ENCODE measurements at places on chromosomes 12 and 14.

DNA sequence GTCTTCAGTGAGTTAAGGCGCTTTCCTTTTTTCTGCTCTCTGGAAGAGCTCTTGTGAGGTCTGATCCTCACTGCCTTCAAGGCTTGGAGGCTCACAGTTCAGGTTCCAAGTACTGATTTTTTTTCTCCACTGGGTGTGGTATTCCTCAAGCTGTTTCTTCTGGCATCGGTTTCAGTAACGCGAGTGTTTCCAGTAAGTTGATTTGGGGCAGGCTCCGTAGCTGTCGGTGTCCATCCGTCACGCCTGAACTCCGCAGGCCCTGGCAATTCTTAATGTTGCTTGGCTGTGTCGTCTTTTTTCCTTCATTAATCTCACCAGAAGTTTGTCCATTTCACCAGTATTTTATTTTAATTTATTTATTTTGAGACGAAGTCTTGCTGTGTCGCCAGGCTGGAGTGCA lies 30.6 kb downstream of the LRCOL1 start:
- no peak for DNase-seq

- no peak for DNase-seq
Observed at GRCh38 chr12:11856971-11857370, 207.5 kb downstream of the ETV6 start.

- DNase-seq, result no peak
Observed at GRCh38 chr12:3177778-3178425, 100.7 kb downstream of the TSPAN9 start.

GRCh38 chr14:104967386-104968152 lies 10.6 kb downstream of the AHNAK2 start:
- no peak for DNase-seq

GRCh38 chr14:76430017-76430416 lies 54.1 kb downstream of the ESRRB start:
- no peak for DNase-seq

GRCh38 chr14:51733147-51733546 lies 81.4 kb downstream of the FRMD6 start:
- no peak for DNase-seq

- no peak for DNase-seq
Observed at GRCh38 chr12:69168828-69169227, 70.5 kb upstream of the CPSF6 start.

DNA sequence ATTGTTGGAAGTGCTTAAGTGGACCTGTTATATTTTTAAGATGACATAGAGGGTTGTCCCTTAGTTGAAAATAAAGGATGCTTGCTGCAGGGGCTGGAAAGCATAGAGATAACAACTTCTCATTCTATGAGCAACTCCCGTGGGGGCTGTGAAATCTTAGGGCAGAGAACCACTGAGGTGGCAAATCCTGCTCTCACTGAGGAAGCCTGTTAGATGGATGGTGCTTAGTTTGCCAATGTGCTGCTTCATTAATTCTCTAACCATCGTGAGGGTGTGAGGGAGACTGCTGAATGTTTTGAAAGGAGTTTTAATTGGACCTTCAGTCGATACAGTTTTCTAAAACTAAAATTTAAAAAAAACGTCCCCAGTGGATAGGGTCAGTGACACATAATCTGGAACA lies 46.5 kb downstream of the PTPRO start:
- DNase-seq, result no peak

- no peak for DNase-seq
Observed at GRCh38 chr12:70449753-70450341, 83.8 kb downstream of the KCNMB4 start.

- no peak for DNase-seq
Observed at GRCh38 chr12:4112734-4113325, 160.7 kb upstream of the CCND2 start.

- DNase-seq, result no peak
Observed at GRCh38 chr12:83656004-83656403, 969.3 kb downstream of the TMTC2 start.

- no peak for DNase-seq
Observed at GRCh38 chr14:60266021-60266937, 17.3 kb downstream of the PPM1A start.

GRCh38 chr12:64525461-64526160 lies 73.7 kb downstream of the TBK1 start:
- DNase-seq, result no peak

GRCh38 chr12:19423166-19423930 lies 15.9 kb upstream of the AEBP2 start:
- no peak for DNase-seq

- DNase-seq, result no peak
Observed at GRCh38 chr12:21300632-21301031, 34.1 kb downstream of the SLCO1A2 start.

DNA sequence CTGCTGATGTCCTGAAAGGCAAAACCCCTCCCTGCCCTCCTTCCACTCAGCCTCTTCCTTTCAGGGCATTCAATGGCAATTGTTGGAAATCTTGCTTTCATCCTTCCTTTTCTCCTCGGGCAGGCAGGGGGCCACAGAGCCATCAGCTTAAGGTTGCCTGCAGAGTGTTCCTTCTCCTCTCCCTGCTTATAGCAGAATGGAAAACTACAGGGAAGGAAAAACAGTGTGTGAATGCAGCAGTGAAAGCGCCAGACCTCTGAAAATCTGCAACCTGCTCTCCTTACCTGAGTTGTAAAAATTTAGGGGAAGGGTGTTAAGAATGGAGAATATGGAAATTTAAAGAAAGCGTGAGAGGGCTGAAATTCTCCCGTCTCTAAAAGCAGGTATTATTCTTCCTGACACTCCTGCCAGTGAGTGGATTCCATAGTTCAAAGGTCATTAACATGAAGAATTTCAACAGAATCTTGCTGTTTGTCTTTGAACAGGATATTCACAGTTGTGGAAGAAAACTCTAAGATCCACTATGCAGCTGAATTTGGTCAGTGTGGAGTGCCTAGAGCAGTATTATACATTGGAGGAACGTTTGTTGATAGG lies 348.8 kb downstream of the KCNH5 start:
- DNase-seq, result no peak

DNA sequence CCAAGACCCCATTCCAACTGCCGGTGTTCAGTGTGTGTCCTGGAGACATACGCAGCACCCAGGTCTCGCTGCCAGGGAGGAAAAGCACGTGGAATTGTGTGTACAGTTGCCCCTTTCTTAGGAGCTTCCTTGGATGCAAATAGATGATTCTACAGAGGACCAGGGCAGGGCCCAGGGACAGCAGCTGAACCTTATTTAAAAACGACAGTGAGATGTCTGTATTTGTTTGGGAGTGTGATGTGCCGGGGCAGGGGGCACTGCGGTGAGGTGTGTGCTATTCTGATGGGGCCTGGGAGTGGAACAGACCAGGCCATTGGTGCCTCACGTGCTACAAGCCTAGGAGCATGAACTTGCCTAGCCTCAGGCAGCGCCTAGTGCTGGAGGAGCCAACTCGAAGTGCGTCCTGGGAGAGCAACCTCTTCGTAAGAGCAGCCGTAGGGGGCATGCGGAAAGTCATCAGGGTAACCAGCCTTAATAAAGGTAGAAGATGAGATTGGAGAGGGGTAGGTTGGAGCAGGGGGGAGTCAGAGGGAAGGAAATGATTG lies 98.3 kb upstream of the ESRRB start:
- no peak for DNase-seq

- no peak for DNase-seq
Observed at GRCh38 chr14:93045965-93046704, 69.6 kb downstream of the ITPK1 start.

- DNase-seq, result no peak
Observed at GRCh38 chr12:56941299-56942017, 7.2 kb upstream of the SDR9C7 start.

DNA sequence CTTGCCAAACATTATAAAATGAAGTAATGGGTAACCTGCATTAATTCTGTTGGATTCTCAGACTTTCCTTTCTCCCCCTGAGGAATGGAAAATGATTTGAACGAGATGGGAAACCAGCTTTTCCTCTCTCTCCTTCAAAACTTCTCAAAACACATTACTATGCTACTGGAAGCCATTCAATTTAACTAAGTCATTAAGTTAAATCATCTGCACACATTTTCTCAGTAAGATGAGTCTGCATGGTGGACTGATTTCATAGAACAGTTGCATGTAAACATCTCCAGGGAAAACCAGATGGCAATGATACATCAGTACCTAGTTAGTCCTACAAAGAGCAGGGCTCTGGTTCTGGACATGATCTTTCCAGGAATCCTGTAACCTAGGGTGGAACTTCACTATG lies 59.9 kb downstream of the BMP4 start:
- DNase-seq, result no peak

DNA sequence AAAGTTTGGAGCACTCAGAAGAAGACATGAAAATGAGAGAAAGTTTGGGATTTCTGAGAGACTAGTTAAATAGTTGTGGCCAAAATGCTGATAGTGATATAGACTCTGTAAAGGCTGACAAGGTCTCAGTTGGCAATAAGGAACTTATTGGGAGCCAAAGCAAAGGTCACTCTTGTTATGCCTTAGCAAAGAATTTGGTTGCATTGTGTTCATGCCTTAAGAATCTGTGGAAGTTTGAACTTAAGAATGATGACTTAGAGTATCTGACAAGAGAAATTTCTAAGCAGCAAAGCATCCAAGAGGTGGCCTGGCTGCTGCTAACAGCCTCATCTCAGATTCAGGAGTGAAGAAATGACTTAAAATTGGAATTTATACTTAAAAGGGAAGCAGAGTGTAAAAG lies 113.8 kb downstream of the PIK3C2G start:
- no peak for DNase-seq

DNA sequence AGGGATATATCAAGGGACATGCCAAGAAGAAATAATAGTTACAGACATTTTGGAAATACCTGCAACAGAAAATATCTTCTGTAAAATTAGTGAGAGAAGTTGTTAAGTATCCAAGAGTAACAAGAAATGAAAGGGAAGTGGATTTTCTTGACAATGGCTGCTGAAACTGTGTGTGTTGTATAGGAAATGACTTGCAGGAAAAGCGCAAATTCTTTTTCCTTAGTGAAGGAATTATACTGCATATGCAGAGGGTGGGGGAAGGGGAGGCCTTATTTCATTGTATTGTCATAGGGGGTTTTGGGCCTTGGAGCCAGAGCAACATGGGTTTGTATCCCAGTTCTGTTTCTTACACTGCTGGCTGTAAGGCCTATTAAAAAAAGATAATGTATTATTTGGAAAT lies 84.4 kb upstream of the DDHD1 start:
- no peak for DNase-seq

DNA sequence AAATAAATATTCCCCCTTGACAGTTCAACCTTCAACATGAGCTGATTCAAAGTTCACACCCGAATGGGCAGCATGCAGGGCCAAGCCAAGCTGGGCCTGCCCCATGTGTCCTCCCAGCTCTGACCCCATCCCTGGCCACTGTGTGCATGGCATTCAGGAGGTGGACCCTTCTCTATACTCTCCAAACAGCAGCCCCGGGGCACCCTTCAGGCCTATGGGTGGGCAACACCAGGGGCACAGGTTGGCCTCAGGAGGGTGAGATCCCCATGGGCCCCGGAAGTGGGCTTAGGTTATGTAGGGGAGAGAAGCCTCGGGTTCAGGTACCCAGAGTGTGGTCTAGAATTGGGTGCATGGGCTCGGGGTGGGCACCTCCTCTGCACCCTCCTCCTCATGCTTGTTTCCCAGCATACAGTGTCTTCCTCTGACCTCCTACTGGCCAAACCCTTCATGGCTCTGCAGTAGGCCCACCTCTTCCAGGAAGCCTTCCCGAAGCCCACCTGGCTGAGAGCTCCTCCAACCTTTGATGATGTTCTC lies 31.5 kb upstream of the BCL7A start:
- no peak for DNase-seq

DNA sequence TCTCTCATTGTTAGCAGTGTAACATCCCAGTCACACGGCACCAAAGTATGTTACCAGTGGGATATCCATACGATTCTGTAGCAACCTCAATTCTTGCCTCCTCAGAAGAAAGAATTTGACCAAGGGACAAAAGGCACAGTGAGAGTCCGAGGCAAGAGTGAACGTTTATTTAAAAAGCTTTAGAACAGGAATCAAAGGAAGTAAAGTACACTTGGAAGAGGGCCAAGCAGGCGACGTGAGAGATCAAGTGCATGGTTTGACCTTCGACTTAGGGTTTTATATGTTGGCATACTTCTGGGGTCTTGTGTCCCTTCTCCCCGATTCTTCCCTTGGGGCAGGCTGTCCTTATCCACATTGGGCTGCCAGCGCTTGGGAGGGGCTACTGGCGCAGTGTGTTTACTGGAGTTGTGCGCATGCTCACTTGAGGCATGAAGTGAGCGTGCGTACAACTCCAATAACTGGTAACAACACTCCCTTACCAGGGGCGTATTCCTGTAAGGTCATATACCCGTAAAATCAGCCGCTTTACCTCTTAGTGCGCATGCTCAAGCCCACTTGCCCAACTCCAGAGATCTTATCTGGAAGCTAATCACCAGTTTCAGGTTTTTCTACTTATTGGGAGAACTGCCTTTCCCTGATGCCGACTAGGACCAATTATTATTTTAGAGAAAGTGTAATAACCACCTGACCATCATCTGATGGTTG lies 71.7 kb downstream of the FAR2 start:
- no peak for DNase-seq

DNA sequence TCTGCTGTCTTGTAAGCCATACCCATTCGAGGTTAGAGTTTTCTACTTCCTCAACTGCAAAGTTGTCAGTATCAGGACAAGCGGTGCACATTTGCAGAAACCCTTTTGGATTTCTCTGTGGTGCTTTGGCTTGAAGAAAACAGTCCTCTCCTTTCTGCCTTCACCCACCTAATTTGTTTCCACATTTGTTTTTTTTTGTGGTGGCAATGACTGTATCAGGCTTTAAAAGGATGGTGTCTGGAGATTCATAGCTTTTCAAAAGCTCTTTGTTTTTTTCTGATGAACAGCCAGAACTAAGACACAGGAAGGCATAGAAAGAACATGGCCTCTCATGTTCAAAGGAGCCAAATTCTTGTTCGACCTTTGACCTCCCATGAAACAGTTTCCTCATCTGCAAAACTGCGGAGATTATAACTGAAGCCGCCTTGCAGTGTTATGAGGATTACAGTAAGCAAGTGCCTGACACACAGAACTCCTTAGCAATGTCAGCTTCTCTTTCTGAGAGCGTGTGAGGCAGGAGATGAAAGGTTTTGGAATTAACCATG lies 270.6 kb upstream of the TBX3 start:
- DNase-seq, result no peak

DNA sequence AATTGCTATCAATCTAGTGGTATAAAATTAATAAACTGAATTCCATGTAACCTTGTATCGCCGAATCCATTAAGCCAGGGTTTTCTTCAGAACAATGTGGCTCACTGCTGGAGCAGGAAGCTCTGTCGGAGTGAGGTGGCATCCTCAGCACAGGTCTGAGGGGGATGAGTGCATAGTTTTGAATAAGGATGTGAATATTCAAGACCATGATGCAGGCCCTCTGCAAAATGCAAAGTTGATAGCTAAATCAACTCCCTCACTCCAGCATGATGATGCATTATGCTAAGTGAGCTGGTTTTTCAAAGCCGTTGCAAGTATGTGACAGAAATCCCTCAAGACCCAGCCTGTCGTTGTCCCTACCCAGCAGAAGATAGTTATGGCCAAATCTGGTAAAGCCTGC lies 53.0 kb downstream of the TRIM9 start:
- DNase-seq, result no peak

GRCh38 chr12:94242901-94243300 lies 94.5 kb downstream of the PLXNC1 start:
- peak; percentile 26 for DNase-seq

Measured in COR-L47 (cell line).